ENCODE measurements at places on chromosomes 12 and 14. TPM values are rescaled to one million over a fixed set of nuclear protein-coding genes. Genes with fewer than 3 reads are reported as not detected.

DNA sequence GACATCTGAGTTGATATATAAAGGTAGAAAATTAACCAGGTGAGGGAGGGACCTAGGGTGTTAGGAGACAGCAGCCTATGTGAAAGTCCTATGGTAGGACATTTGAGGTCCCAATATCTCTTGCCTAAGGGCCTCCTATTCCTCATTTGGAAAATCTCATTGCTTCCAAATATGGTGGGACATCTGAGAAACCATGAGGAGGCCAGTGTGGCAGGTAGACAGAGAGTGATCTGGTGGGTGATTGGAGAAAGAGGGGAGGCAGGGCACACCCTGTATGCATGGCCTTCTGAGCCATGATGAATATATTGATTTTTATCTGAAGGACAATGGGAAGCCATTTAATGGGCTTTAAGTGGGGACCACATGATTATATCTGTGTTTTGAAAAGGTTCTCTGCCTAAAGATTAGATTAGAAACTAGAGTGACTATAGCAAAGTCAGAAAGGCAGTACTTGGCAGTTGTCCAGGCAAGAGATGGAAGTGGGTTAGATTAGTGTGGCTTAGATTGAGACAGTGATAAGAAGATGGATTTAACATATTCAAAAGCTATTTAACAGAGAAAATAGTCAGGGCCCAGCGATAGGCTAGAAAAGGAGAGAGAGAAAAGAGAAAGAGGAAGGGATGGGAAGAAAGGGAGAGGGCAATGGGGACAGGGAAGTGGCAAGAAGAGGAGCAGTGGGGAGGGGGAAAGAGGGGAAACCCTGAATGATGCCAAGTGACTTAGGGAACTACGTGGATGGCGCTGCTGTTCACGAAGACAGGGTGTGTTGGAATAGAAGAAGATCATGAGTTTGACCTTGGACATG is 237.2 kb upstream of the SRRM4 start:
- H3K27me3 ChIP-seq = no peaks in the 10 kb centered on the region
- H3K27ac ChIP-seq = no peak overlapping the region
- no peak overlapping the region for H3K4me3 ChIP-seq
- no peak for DNase-seq
- no peaks in the 10 kb centered on the region for H3K36me3 ChIP-seq

GRCh38 chr12:57611108-57611826 is at the start of gene ARHGEF25:
Gene ARHGEF25 (plus strand): TSS chr12:57611435. CDS start chr12:57611895, 460 bp downstream.
- peak within 1 kb of the TSS; percentile 60 for H3K4me3 ChIP-seq
- H3K27me3 ChIP-seq = peaks cover 4% of the 10 kb centered on the region
- DNase-seq = peak; percentile 83
- peaks cover 8% of the 10 kb centered on the region for H3K4me1 ChIP-seq
- peaks cover 4% of the 10 kb centered on the region for H3K36me3 ChIP-seq

GRCh38 chr14:20866194-20866593 is 25.0 kb upstream of the RNASE3 start:
- H3K4me1 ChIP-seq = no peaks in the 10 kb centered on the region
- no peaks in the 10 kb centered on the region for H3K27me3 ChIP-seq
- no peak overlapping the region for H3K4me3 ChIP-seq
- H3K27ac ChIP-seq = no peak overlapping the region
- H3K36me3 ChIP-seq = no peaks in the 10 kb centered on the region
- DNase-seq = no peak

DNA sequence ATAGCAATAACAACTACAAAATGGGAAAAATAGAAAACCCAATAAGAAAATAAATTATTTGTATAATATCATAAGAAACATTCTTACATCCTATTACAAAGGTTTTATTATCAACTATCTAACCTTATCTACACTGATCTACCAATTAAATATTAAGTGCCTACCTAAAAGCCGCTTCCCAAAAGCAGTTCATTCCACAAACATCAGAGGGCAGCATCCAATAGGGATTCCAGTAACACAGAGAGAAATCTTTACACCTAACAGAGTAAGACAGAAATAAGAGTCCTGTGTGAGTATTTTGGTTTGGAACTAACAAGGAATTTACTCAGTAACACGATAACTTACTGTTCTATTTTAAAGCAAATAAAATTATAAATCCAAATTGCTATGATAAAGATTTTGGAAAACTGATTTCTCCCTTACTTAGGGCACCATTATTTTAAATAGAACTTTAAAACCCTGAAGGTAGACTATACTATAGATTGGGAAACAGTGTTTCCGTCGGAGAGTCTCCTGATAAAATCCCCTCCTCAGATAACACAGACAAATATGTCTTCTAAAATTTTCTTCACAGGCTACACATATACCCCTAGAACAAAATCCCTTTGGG is 15.0 kb downstream of the GXYLT1 start:
- H3K27ac ChIP-seq = no peak overlapping the region
- no peaks in the 10 kb centered on the region for H3K36me3 ChIP-seq
- H3K4me3 ChIP-seq = no peak overlapping the region
- H3K4me1 ChIP-seq = peaks cover 7% of the 10 kb centered on the region

GRCh38 chr14:74584951-74585350 is 27.1 kb downstream of the LTBP2 start:
- no peaks in the 10 kb centered on the region for H3K27me3 ChIP-seq
- H3K4me1 ChIP-seq = no peaks in the 10 kb centered on the region
- no peak overlapping the region for H3K27ac ChIP-seq
- DNase-seq = no peak
- H3K36me3 ChIP-seq = no peaks in the 10 kb centered on the region

- no peaks in the 10 kb centered on the region for H3K36me3 ChIP-seq
- H3K27ac ChIP-seq = no peak overlapping the region
- H3K27me3 ChIP-seq = peaks cover 35% of the 10 kb centered on the region
- DNase-seq = peak; percentile 70
Measured at GRCh38 chr12:46832130-46832704, 6.4 kb upstream of the SLC38A4 start.

GRCh38 chr14:22610931-22611330 is 12.8 kb downstream of the ABHD4 start:
- H3K4me3 ChIP-seq = no peak overlapping the region
- H3K27ac ChIP-seq = no peak overlapping the region
- peaks cover 43% of the 10 kb centered on the region for H3K36me3 ChIP-seq

GRCh38 chr14:59161561-59162175 is 26.8 kb upstream of the DAAM1 start:
- no peaks in the 10 kb centered on the region for H3K36me3 ChIP-seq
- no peaks in the 10 kb centered on the region for H3K27me3 ChIP-seq
- H3K4me3 ChIP-seq = no peak overlapping the region
- H3K27ac ChIP-seq = no peak overlapping the region

DNA sequence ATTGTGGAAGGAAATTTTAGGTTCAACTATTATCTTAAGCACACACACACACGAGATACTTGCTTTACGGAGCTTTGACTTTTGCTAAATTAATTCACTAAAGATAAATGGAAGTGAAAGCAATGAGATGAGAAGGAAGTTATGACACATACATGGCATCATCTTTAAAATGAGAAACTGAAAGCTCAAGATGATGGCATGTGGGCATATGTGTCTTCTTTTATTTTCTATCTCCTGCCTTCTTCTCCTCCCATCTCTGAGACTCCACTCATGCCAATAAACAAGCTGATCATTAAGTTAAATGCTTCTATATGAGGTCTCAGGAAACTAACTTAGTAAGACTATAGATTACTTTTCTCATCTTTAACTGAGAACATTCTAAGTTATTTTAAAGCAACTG is 216.7 kb downstream of the MED13L start:
- H3K4me1 ChIP-seq = peaks cover 4% of the 10 kb centered on the region
- no peaks in the 10 kb centered on the region for H3K27me3 ChIP-seq
- H3K36me3 ChIP-seq = no peaks in the 10 kb centered on the region
- no peak overlapping the region for H3K27ac ChIP-seq
- no peak for DNase-seq
- no peak overlapping the region for H3K4me3 ChIP-seq

- peaks cover 2% of the 10 kb centered on the region for H3K4me1 ChIP-seq
- no peak for DNase-seq
- H3K27ac ChIP-seq = no peak overlapping the region
- H3K4me3 ChIP-seq = no peak overlapping the region
- H3K27me3 ChIP-seq = no peaks in the 10 kb centered on the region
Measured at GRCh38 chr14:33602396-33602795, 348.5 kb downstream of the EGLN3 start.

DNA sequence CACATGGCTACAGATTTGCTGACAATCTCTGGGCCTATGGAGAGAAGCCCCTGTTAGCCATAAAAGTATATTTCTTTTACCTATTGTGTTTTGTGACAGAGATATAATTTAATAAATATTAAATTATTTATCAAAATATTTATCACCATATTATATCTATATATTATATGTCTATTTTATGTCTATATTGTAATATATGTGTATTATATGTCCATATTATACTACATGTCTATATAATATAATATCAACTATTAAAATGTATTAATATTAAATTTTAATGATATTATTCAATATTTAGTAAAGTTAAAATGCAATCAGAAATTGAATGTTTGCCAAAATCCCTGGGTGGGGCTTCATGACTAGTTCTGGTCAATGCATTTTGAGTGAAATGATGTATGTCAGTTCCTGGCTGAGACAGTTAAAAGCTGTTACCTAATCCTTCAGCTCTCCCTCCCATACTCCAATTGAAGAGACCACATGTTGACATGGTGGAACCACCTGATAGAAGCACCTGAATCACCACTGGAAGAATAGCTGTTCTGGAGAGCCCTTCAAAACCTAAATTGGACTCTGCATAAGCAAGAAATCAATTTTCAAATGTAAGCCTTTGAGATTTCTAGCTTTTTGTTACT is 357.3 kb upstream of the DDHD1 start:
- H3K27me3 ChIP-seq = no peaks in the 10 kb centered on the region
- H3K36me3 ChIP-seq = no peaks in the 10 kb centered on the region
- no peak overlapping the region for H3K27ac ChIP-seq

DNA sequence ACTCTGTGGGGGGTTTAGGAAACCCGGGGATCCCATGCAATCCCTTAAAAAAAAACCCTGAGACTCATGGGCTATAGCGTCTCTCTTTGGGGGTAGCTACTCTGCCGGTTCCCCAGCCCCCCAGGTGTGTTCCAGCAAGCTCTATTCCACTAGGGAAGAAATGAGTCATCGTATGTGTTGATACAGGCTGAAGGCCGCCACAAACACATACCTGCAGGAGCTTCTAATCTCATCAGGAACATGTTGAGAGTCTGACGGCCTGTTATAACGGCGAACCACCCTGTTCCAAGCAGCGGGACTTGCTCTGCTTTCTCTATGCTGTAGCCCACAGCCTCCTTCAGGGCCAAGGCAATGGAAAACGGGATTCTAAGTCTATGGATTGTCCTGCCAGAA is 977 bp upstream of the KRT5 start:
- no peak for DNase-seq
- H3K4me1 ChIP-seq = 0 out of 2 replicates have a peak, but pooled peaks cover 1% of the 10 kb centered on the region
- H3K4me3 ChIP-seq = no peak overlapping the region
- no peaks in the 10 kb centered on the region for H3K27me3 ChIP-seq
- H3K36me3 ChIP-seq = no peaks in the 10 kb centered on the region

GRCh38 chr12:93748672-93749383 is 71.7 kb downstream of the CRADD start:
- H3K27ac ChIP-seq = no peak overlapping the region
- no peaks in the 10 kb centered on the region for H3K27me3 ChIP-seq
- H3K4me3 ChIP-seq = no peak overlapping the region
- H3K4me1 ChIP-seq = no peaks in the 10 kb centered on the region

DNA sequence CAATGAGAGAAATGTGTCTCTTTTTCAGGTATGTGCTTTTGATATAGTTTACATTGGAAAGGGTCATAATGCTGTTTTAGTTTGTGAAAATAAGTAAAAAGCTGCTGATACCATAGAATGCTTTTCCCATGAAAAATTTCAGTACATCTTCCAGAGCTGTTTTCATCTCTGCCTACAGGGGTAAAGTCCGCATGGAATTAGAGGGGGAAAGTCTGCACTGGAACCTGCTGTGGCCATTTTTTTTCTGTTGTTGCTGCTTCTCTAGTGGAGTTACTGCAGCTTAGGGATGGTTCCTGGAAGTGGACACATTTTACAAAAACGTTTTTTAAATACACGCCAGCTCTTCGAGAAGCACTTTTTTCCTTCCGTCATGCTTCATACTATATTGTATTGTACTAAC is 81.3 kb downstream of the VEZT start:
- no peaks in the 10 kb centered on the region for H3K36me3 ChIP-seq
- no peak overlapping the region for H3K4me3 ChIP-seq
- no peaks in the 10 kb centered on the region for H3K27me3 ChIP-seq
- H3K4me1 ChIP-seq = no peaks in the 10 kb centered on the region

DNA sequence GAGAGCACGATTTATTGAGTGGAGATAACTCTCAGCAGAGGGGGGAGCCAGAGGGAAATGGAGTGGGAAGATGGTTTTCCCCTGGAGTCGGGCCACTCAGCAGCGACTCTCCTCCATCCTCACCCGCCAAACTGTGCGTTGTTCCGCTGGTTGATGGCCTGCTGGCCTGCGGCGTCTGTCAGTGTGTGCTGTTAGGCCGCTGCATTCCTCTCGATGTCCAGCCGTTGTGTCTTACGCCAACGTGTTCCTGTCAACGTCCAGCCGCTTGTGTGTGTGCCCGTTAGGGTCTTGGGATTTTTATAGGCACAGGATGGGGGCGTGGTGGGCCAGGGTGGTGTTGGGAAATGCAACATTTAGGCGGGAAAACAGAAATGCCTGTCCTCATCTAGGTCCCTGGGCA is 69.2 kb downstream of the PTPRQ start:
- DNase-seq = no peak
- H3K27ac ChIP-seq = no peak overlapping the region
- no peak overlapping the region for H3K4me3 ChIP-seq
- H3K4me1 ChIP-seq = no peaks in the 10 kb centered on the region
- H3K36me3 ChIP-seq = no peaks in the 10 kb centered on the region

DNA sequence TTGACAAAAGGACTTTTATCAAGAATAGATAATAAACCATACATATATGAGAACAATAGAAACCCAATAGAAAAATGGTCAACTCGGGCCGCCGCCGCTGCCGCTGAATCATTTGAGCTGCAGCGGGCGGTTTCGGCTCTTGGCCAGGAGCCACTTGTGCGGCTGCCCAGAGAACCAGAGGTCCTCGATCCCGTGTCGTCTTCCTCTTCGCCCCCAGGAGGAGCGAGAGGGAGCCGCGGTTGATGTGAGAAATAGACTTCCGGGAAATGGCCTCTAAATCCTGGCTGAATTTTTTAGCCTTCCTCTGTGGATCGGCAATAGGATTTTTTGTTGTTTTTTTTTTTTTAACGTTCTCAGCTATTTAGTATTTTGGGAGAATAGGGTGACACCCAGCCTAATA is 44.8 kb downstream of the CPSF6 start:
- peak; percentile 34 for DNase-seq
- no peak overlapping the region for H3K27ac ChIP-seq
- H3K27me3 ChIP-seq = no peaks in the 10 kb centered on the region
- no peaks in the 10 kb centered on the region for H3K36me3 ChIP-seq

Gene LBHD2
- not detected for total RNA-seq

Gene ALG10
- 11.0 TPM for total RNA-seq

Gene FAM186B
- 0.21 TPM for total RNA-seq

Gene MMP19
- total RNA-seq = 2.6 TPM

Gene NEUROD4
- total RNA-seq = not detected

Gene SLCO1B1
- total RNA-seq = not detected

Gene NKX2-1
- not detected for total RNA-seq

Gene WNT5B
- 1.2 TPM for total RNA-seq

Gene TCL1B
- 9.6 TPM for total RNA-seq

Gene TPPP2
- not detected for total RNA-seq
